ENCODE measurements at places on chromosomes 6 and 20.

DNA sequence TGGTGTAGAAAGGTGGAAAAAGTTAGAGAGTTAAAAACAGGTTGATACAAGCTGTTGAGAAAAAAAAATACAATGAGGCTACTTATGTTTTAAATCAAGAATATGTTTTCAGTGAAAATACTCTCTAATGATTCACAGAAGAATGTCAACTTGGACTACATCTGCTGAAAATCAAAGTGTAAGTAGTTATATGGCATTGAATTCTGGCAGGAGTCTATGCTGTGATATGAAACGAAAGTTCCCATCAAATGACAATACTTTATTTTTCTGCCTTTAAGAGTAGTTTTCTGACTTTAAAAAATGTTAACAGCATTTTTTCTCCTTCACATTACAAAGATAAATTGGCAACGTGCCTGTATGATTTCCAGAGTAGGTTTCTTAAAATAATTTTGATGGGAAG, 158.3 kb downstream of the EYA4 start:
- DNase-seq, result no peak

DNA sequence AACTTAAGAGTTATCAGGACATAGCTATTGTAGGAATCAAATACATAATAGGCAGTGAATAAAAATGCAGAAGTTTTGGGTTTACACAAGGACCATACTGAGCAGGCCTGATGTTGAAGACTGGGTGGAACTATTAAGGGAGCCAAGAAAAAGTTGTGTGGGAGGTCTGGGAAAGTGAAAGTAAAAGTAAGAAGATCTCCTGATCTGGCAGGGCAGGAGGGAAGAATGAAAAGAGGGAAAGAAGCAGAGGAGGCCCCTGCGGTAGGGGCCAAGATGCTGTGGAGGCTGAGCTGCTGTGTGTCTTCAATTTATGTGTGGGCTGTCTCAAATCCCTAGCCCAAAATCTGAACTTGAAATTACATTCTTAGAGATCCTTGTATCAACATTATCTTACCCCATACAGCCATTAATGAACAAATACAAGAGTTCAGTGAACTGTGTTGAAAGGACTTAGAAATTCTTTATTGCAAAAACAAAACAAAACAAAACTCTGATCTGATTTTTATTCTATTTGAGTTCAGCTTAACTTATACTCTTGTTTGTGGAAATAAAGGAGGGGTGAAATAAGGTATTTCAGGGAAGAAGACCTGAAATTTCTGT, 1183.8 kb downstream of the HACE1 start:
- no peak for DNase-seq

DNA sequence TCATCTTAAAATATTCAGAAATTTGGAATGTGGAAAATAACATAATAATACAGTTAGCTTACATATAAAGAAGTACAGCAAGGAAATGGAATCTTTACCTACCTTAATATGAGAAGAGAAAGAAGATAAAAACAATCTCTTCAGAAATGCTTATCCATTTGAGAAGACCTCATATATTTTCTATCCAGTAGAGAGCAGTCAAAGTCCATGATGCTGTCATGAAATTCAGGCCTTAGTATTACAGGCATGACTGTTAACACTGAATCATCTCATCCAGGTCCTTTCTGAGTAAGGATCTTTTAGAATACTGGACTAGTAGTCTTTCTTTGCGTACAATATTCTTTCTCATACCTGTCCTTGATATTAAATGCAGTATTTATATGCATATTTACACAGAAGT, 713.4 kb downstream of the CD109 start:
- DNase-seq, result no peak

DNA sequence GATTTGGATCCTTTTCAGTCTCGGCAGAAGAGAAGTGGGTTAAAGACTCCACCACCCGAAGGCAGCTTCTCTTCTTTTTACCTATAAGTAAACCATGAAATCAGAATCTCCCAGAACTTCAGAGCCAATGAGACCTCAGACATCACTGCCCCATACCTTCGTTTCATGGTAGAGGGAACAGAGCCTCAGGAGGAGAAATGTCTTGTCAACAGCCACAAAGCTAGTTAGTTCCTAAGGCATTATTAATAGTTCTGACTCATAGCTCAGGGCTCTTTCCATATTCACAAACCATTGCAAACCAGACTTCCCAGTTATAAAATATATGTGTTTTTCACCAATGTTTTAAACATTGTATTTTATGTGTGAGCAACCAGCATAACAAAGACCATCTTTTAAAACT, 118.7 kb upstream of the RIPOR2 start:
- DNase-seq, result no peak

DNA sequence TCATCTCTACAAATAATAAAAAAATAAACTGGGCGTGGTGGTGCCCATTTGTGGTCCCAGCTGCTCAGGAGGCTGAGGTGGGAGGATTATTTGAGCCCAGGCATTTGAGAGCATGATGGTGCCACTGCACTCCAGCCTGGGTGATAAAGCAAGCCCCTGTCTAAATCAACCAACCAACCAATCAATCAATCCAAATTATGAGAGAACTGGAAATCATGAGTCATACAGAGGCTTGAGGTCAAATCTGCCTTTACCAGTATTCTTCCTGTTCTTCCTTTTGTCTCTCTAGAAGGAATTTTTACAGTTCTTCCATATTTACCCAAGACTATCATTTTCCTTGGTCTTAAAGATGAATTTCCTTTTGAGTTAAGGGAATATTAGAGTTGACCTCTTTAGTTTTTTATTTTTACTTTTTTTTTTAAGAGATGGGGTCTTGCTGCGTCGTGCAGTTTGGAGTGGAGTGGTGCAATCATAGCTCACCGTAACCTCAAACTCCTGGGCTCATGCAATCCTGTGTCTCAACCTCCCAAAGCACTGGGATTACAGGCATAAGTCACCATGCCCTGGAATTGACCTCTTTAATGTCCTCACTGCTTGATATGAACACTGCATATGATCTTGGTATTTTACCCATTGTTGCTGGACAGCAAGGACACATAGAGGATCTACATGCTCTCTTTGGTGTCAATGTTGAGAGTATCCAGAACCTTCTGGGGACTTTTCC, 44.1 kb upstream of the TXNDC5 start:
- DNase-seq, result no peak

- DNase-seq, result no peak
These were observed 1355.9 kb downstream of the GRIK2 start for GRCh38 chr6:102749210-102749971.

GRCh38 chr6:148857798-148858390, 111.1 kb downstream of the UST start:
- no peak for DNase-seq

DNA sequence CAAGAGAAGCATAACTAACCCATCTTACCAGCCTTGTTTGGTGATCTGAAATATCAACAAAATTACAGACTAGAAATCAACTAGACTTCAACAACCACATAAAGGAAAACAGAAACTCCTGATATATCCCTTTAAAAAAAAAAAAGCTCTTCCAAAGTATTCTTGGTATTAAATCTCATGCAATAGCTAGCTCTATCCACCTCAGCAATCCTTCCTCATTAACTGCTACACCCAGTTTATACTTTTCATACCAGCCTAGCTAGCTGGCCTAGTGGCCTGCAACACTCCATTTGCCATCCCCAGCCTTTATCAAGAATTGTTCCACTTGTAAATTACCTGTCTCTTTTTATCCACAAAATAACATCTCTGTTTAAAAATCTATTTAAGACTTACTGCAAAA, 69.0 kb downstream of the BACH2 start:
- DNase-seq, result no peak

DNA sequence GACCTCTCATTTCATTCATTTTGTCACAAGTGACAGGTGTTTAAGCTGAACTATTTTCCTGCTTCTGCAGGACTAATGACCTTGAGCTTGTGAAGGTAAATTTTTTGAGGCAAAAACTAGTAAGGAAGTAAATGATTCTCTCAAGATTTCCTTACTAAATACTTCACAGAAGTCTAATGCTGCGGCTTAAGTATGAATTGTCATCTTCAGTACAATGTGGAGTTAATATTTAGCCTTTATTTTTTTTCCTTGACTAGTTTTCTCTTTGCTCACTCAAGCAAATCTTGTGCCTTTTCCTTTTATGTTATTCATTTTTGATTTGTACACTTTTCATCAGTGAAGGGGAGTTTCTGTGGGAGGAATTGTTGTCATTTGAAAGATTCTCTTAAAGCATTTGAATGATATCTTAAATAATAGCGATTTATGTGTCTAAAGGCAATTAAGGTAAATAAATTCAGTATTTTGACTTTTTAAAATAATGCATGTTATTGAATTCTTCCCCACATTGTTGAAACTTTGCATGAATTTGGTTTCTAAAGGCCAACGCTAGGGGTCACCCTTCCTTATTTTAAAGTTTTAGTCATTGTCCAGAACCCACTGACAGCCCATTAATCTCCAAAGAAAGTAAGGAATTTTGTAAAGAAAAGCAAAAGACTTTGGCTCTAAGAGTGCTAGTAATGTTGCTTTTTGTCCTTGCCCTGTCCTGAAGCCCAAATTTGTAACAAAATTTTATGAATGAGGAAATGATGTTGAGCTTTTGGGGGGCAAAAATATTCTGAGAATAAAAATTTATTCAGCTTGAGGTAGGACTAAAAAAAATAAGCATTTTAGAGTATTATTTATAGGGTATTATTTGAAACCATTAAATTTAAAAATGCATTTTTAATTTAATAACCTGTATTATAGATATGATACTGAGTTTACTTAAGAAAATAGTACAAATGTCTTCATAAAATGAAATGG, 157.4 kb upstream of the LAMA2 start:
- DNase-seq, result no peak

- no peak for DNase-seq
These were observed 40.8 kb downstream of the DNAH8 start for GRCh38 chr6:38755874-38756273.

DNA sequence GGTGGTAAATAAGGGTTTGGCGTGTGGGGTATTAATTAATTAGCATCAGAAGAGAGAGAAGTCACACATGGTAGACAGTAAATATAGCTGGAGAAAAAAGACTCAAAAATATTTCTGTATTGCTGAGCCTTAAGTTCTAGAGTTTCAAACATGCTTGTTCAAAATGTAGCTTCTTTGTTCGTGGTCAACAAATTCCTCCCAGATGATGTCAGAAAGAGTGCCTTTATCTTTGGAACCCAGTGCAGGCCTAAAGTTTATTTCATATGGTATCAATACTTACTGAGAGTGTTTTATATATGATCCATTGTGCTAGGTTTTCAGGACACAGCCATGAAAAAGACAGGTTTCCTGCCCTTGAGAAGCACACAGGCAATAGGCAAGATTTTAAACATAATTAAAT, 18.3 kb downstream of the MARCKS start:
- DNase-seq, result no peak

GRCh38 chr20:19969106-19969505, 48.1 kb upstream of the NAA20 start:
- DNase-seq, result no peak

- no peak for DNase-seq
These were observed 11.6 kb downstream of the BACH2 start for GRCh38 chr6:90285042-90285481.

- DNase-seq, result no peak
These were observed 887 bp downstream of the TSPYL1 start for GRCh38 chr6:116278854-116279231.

- DNase-seq, result no peak
These were observed 161.9 kb downstream of the TAF4 start for GRCh38 chr20:61903575-61904340.

DNA sequence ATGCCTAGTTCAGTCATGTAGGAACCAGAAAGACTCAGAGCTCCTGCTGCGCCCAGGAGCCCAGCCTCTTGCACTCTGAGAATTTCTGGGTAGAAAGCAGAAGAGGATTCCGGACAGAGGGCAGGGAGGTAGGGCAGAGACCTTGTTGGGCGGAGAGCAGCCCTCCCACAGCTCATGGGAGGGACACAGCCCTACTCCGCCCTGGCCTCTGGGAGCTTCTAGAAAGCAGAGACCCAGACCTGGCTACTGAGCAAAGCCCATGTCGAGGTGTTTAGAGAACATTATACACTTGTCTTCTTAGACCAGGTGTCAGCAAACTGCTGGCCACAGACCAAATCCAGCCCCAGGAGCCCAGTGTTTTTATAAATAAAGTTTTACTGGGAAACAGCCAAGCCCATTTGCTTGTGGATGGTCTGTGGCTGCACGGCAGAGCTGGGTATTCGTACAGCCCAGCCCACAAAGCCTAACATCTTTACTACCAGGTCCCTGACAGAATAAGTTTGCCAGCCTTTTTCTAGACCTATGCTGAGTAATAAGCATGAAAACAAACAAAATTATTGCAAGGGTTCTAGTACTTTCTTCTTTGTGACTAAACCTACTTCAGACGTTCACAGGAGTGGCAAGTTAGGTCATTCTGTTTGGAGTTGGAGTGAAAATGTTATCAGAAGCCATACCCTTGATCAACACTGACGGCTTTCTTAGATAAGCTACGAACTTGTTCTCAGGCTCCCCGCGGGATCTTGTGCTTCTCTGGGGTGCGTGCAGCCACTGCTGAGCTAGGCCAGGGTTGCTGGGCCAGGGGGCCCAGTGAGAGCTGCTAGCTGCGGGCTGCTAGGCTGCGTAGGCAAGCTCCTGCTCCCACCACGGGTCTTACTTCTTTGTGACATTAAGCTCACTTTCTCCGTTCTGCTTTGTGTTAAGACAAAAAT, 235.1 kb upstream of the FOXQ1 start:
- no peak for DNase-seq

GRCh38 chr6:124694139-124694705, 268.0 kb upstream of the RNF217 start:
- DNase-seq, result no peak

GRCh38 chr6:33147807-33148666, 44.2 kb downstream of the COL11A2 start:
- no peak for DNase-seq

DNA sequence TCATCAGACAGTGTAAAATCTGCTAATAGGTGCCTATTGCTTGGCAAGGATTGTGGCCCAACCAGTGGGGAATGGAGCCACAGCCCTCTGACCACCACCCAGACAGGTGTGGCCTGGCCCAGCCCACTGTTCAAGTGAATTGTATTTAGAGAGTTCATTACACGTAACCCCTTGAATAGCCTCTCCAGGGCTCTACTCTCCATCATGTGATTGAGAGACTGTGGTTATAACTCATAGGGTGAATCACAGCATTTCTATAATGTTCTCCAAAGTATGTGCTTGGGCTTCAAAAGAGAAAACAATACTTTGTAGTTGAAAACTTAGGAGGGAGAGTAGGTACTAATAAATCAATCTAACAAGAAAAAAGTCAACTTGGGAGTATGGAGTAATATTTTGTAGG, 38.4 kb downstream of the ALDH8A1 start:
- DNase-seq, result no peak

DNA sequence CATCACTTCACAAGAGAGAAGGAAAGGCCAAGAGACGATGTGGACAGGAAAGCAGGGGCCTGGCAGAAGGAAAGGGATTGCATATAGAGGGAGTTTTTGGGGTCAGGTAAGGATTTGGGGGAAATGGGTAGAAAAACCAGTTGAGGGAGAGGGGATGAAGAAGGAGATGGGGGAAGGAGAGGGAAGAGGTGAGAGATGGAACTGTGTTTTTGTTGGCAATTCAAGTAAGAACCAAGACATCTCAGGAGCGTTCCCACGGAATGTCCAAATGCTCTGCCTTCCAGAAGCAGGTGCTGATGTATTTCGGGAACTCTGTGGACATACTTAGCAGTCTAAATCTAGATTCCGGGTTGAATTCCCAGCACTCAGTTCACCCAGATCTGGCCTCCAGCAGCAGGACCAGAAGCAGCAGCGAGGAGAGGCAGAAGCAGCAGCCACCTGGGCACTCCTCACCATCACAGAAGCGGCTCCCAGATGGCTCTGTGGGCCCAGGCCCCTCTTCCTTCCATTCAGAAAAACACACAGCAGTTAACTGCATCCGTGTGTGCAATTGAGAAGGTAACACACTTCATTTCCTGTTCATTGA, 88.8 kb downstream of the DZANK1 start:
- DNase-seq, result no peak

- no peak for DNase-seq
These were observed 545.8 kb downstream of the MMUT start for GRCh38 chr6:48917233-48917632.
